Suppressor macrophage treated with lipopolysaccharide for 1 hour (primary cell): ENCODE measurements at places on chromosomes 4 and X.

DNA sequence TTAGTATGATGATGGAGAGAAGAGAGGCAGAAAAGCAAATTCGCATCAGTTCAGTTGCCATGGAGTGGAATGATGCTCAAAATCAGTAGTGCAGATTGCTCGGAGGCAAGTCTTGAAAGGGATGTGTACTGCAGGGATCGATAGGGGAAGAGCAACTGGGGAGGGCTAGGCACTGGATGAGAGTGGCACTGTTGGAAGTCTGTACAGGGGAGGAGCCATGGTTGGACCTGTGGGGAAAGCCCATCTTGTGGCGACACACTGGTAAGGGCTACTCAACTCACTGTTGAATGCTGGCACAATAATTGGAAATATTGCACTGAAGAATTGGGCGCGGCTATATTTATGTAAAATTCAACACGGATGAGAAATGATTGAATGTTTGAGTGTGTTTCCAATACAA, 1.2 kb downstream of the RAB9B start:
- no peak for DNase-seq

DNA sequence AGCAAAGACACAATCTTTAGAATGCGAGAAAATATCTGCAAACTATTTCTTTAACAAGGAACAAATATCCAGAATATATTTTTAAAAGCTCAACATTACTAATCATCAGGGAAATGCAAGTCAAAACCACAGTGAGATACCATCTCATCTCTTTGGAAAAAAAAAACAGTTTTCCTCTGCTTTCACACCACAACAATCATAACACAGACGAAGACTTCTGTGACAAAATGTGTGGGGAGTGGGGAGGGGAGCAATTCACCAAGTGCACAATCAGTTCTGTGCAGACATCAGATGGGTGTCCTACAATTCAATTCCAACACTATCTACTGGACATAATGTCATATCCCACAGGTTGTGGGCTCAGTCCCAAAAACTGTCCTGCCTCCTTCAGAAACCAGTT, 293.2 kb upstream of the SLC7A11 start:
- DNase-seq = no peak

- peak; percentile 71 for DNase-seq
These were observed 45.5 kb downstream of the TMEM144 start for GRCh38 chr4:158255727-158256324.

GRCh38 chrX:55867181-55867651, 149.7 kb downstream of the RRAGB start:
- no peak for DNase-seq

GRCh38 chr4:55458611-55459010, 62.9 kb downstream of the TMEM165 start:
- DNase-seq = no peak

DNA sequence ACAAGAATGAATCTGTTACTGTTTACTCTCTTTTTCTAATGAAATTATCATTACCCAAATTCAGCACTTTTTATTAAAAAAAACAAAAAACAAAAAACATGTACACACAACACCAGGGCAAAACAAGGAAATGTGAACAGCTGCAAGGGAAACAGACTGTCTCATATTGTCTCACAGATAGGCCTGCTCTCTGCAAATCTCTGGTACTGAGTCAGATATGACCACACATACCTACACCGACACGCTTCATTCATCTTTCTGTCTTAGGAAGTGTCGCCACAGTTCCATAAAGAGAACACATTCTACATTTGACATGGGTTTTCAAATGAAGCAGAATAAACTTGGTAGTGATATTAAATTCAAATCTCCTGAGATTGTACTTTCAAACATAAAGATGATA, 92.2 kb upstream of the GPR34 start:
- DNase-seq = no peak

GRCh38 chrX:40108162-40108958, 10.6 kb upstream of the BCOR start:
- DNase-seq = no peak

DNA sequence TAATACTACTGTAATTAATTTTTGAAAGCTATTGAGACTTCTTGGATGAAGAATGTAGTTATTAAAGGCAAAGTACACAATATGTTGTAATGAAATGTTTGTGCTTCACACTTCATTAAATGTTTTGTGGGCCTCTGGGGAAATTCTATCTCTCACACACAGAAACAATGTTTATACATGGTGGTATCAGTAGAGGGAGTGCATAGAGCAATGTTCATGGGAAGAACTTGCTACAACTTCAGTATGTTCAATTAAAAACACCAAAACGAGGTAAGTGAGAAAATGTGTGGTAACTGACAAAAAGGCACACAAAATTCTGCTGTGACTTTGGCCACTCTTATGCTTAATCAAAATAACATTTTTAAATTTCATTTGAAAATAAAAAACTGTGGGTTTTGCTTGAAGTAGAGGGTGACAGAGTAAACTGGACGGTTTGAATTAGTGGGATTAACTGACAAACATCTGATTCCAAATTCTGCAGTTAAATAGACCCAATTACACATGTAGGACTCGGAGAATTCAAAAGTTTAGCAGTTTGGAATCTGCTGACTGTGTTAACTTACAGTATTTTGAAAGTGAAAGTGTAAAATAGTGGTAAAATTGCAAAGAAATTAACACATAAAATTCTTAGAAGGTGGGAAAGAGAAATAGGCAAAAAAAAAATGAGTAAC, 111.4 kb upstream of the TTC29 start:
- DNase-seq = peak; percentile 23

GRCh38 chr4:40789031-40789430, 39.3 kb downstream of the NSUN7 start:
- peak; percentile 56 for DNase-seq

GRCh38 chr4:143302536-143302935, 34.1 kb upstream of the GAB1 start:
- no peak for DNase-seq

- DNase-seq = no peak
These were observed 84.3 kb downstream of the PAPSS1 start for GRCh38 chr4:107635735-107636134.
